ENCODE measurements at places on chromosomes 11 and 22.

GRCh38 chr11:28606930-28607329 is 498.7 kb downstream of the METTL15 start:
- DNase-seq, result no peak

- DNase-seq, result no peak
Observed at GRCh38 chr11:72578566-72578965, 95.7 kb downstream of the PDE2A start.

GRCh38 chr11:47495011-47495855 is 46.3 kb upstream of the RAPSN start:
- no peak for DNase-seq

DNA sequence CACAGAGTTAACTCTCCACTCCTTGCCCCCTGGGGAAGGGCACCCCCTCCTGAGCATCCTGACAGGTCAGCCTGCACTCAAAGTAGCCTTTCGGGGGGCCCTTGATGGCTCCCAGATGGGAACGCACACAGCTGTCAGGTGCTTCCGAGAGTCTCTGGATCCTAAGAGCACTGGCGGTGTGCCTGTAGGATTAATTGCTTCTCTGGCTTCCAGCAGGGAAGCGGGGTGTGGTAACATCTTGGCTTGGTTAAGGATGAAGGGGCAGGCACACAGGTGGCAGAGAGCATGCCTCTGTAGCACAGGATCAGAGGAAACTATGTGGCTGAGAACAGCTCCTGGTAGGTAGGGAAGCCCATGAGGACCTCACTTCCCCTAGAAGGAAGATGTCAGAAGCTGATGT is 199.8 kb downstream of the MIAT start:
- DNase-seq, result no peak

DNA sequence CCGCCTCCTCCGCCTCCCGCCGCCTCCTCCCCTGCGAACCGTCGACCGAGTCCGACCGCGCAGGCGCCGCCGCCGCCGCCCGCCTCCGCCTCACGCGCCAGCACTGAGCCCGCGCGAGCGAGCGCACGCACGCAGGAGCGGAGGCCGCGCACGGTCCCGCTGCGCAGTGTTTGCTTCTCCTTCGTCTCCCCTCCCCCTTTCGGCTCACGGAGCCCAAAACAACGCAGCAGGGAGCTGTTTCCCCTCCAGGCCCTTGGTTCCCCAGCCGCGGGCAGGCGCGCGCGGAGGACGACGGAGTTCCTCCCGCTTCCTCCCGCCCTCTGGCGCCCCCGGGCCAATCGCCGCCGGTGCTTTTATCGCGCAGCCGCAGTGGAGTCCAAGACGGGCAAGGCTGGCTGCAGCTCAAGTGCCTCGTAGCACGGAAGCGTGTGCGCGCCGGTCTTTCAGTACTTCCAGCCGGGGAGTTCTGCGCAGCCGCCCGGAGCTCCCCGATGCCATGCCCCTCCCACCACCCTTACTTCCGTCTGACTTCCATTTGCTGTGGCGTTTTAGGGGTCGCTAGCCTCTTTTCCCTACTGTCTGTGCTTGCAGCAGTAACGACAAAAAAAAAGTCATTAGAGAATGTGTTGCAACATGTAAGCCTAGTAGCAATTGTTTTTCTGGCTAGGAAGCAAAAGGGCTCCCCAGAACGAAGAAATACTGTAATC is at the start of gene HNRNPUL2:
Gene HNRNPUL2, minus strand, starts transcription at position 293 of the 707 bp plus-strand sequence. CDS start 301 bp downstream, outside the sequence.
- DNase-seq, result peak; percentile 98

- no peak for DNase-seq
Observed at GRCh38 chr11:206002-206384, 1.2 kb downstream of the BET1L start.

GRCh38 chr11:68106165-68106940 is 14.8 kb downstream of the CHKA start:
- no peak for DNase-seq

GRCh38 chr11:78248903-78249302 is 60.2 kb downstream of the USP35 start:
- DNase-seq, result no peak

- DNase-seq, result no peak
Observed at GRCh38 chr22:19108807-19109197, 13.4 kb downstream of the DGCR2 start.

DNA sequence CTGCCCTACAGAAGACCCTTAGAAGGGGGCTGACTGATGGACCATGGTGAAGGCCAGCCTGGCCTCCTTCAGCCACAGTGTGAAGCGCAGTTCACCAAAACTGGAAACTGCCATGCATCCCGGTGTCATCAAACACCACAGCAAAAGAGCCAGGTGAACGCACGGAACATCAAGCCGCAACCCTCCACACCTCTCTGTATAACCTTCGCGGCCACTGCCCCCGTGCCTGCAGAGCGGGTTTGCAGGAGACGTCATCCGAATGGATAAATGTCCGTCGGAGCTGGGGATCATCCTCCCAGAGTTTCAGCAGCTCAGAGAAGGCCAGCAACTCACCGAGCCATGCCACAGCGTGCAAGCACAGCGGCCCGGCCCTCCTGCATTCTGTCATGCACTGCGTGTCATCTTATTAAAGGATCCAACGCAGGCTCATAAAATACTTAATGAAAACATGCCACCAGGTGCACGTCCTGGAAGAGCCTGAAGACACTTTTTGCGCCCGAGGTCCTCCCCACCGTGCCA is 309.9 kb downstream of the BRD1 start:
- no peak for DNase-seq

- DNase-seq, result no peak
Observed at GRCh38 chr11:110782616-110783015, 70.4 kb upstream of the ARHGAP20 start.

GRCh38 chr11:121464352-121464946 is 11.7 kb upstream of the SORL1-AS1 start:
- DNase-seq, result no peak

DNA sequence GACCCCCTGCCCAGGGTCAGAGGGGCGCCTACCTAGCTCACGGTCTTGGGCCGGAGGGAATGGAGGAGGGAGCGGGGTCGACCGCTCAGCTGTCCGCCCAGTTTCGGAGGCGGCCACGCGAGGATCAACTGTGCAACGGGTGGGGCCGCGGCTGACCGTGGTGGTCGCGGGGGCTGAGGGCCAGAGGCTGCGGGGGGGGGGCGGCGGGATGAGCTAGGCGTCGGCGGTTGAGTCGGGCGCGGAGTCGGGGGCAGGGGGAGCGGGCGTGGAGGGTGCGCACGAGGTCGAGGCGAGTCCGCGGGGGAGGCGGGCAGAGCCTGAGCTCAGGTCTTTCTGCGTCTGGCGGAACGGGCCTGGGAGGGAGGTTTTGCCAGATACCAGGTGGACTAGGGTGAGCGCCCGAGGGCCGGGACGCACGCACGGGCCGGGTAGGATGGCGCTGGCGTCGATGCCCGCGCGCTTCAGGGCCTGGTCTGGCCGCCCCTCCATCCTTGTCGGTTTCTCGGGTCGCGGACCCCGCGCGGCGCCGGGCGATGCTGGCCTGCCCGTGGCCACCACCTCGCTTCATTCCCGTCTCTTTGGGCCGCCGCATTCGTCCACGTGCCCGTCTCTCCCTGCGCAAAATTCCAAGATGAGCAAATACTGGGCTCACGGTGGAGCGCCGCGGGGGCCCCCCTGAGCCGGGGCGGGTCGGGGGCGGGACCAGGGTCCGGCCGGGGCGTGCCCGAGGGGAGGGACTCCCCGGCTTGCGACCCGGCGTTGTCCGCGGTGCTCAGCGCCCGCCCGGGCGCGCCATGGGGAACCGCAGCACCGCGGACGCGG is at the start of gene DRD4:
Gene DRD4, plus strand, starts transcription at position 759 of the 822 bp plus-strand sequence. Its CDS starts 36 bp downstream, at position 795.
- no peak for DNase-seq

GRCh38 chr11:86692746-86693145 is 20.3 kb upstream of the ME3 start:
- no peak for DNase-seq

DNA sequence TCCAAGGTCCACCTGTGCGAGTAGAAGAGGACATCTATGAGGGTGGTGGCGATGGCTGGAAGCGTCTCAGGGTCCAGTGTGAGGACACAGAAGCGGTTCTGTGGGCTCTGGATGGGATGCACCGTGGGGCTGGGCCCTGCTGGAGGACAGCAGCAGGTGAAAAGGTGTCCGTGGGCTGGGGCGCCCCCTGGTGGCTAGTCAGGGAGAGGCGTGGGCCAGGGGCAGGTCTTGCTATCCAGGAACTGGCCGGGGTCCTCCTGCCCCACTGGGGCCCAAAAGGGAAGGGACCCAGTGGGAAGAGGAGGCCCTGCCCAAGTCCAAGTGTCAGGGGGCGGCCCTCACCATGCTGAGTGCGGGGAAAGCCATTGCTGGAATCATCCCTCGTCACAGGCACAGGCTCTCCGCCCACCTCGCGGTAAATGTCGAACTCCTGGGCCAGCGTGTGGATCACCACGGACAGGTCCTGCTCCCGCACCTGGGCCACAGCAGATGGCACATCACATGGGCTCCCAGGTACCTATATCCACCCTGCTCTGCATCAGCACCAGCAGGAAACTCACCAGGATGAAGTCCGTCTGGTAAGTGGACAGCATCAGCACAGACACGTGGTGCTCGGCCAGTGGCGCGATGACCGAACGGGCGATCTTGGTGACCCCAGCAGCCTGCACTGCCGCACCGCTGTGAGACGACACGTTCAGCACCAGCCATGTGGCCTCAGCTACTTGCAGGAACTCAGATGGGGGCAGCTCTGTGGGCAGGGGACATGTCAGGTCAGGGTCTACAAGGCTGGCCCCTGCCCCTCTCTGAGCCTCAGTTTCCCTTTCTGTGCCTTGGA is 2.3 kb downstream of the CASTOR1 start:
- DNase-seq, result peak; percentile 0

- no peak for DNase-seq
Observed at GRCh38 chr11:67120881-67121710, 2.0 kb downstream of the KDM2A start.

DNA sequence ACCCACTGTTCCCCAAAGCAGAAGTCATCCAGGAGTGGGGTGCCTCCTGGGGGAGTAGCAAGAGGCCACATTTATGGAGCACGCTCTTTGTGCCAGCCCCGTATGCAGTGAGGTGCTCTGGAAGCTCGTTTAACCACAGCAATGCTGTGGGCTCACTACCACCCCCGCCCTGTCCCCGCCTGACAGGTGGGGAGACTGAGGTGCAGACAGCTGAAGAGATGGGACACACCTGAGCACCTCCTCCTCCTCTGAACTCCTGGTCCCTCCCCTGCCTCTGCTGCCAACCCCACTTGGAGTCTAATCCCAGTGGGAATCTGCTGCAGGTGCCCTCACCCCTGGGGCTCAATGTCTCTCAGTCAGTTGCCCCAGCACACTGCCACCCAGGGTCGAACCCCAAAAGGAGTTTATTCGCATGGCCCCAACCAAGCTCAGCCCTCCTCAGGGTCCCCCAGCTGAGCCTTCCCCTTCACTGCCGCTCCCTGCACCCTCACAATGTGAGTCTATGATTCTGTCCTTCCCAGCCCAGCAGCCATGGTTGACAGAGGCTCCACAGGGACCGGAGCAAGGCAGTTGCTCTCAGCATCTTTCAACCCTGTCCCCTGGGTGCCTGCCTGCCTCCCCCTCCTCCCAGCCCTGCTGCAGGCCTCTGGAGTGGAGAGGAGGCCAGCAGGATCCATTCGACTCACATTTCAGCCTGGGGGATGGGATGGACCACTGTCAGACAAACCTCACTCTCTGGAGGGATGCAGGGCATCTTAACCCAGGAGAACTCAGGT is 13.3 kb upstream of the BCR start:
- no peak for DNase-seq

DNA sequence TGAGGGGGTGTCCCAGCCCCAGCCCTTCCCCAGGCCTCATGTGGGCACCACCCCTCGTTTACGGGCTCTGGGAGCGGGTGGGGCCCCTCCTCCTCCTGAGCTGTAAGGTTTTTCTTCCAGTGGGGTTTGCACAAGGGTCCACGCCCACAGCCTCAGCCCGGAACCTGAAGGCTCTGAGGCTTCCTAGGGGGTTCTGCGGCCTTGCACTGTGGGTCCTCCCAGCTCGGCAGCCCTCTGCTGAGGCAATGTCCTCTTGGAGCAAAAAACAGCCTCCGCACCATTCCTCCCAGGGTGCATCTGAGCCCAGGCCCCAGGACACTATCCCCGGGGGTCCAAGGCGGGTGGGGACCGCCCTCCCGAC is 14.1 kb downstream of the H19 start:
- no peak for DNase-seq

- DNase-seq, result no peak
Observed at GRCh38 chr22:49664371-49664881, 163.2 kb downstream of the BRD1 start.

- no peak for DNase-seq
Observed at GRCh38 chr22:36991206-36991605, 28.0 kb downstream of the TST start.

DNA sequence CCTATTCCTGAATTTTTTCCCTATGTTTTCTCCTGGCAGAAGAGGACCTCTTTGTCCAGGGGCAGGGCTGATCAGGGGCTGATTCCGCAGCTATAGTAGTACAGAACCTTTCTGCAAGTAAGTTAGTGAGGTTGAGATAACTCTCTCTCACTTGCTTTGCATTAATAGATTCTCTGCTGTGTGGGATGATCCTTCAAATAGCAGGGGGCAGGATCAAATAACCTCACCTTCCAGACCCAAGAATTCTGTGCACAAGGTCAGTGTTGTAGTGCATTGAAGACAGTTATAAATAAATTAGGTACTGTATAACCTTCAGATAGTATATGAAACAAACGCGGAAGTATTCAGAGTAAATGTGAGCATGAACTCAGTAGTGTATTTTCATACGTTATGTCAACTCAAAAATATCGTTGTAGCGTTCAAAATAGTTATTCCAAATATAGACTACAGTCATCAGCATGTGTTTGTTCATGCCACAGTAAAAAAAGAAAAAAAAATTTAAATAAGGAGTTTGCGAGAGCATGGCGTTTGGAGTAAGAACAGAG is 278 bp downstream of the MMP26 start:
- no peak for DNase-seq

GRCh38 chr11:64036087-64037026 is 626 bp downstream of the FLRT1 start:
- DNase-seq, result no peak

DNA sequence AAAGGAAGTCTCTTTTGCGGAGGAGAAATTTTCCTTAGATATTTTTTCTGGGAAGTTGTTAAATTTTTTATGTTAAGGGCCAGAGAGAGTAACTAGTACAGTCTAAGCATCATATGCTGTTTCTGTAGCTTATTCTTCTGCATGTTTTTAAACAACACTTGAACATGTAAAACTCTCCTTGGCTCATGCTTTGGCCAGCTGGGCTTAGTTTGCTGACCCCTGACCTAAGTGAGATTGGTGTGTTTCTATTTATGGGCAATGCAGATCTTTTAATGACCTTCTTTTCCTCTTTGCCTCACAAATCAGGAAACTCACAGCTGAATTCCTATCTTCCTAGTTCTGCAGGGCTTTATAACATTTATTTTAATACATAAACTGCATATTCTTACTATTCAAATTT is 942.5 kb downstream of the OPCML start:
- no peak for DNase-seq

DNA sequence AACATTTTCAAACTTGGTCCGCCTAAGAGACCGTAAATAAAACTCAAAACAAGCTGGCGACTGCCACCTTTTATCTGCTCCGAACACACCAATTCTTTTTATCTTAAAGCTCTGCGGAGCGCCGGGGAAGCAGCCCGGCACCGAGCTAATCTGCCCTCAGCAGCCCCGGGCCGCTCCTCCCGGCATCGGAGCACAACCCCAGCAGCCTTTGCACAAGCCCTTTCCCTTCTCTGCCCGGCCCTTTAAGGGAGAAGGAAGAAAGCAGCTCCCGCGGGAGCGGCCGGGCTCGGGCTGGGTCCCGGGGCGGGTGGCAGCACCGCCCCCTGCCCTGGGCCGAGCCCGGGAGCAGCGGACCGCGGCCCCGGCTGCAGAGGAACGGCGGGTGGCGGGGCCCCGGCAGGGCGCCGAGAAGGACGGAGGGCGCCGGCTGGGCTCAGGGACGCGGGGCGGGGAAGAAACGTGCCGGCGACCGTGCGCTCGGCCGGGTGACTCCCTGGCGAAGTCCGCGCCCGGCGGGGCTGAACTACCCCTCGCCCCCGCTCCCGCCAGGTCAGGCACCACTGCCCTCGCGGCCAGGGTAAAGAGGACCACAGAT is 133.6 kb upstream of the C11orf58 start:
- peak; percentile 55 for DNase-seq
